ENCODE measurements at places on chromosomes 4 and X. TPM values are rescaled to one million over a fixed set of nuclear protein-coding genes. Genes with fewer than 3 reads are reported as not detected.

Gene RBMXL3
- total RNA-seq, result not detected

Gene ERAS
- total RNA-seq, result not detected

Gene DKK2
- total RNA-seq, result not detected

Gene TMEM35A
- not detected for total RNA-seq

Gene RBMX
- 206 TPM for total RNA-seq

Gene NPY1R
- total RNA-seq, result not detected

Gene NDST4
- not detected for total RNA-seq

Gene INTU
- total RNA-seq, result 0.44 TPM

Gene NAA11
- not detected for total RNA-seq

Gene TMPRSS11A
- total RNA-seq, result not detected

Gene FAT1
- total RNA-seq, result 1.5 TPM

Gene STEEP1
- total RNA-seq, result 21.4 TPM

Gene MAGED4
- total RNA-seq, result 12.4 TPM

Gene TRIM2
- total RNA-seq, result 4.4 TPM

Gene EBP
- total RNA-seq, result 46.1 TPM

Gene GAB3
- 26.2 TPM for total RNA-seq

Gene DCHS2
- not detected for total RNA-seq

Gene GNL3L
- total RNA-seq, result 42.8 TPM

Gene COX7B2
- not detected for total RNA-seq

Gene ARR3
- total RNA-seq, result not detected

Gene MGAT4D
- total RNA-seq, result not detected

Gene ZNF732
- total RNA-seq, result not detected

Gene PGAM4
- total RNA-seq, result not detected

Gene EVC2
- total RNA-seq, result 1.1 TPM

Gene POU3F4
- total RNA-seq, result not detected

Gene GABRG1
- not detected for total RNA-seq

Gene NDNF
- total RNA-seq, result 0.41 TPM

Gene HMGN5
- 3.3 TPM for total RNA-seq

Gene RS1
- total RNA-seq, result not detected

Gene YTHDC1
- total RNA-seq, result 228 TPM

Gene KCNE5
- total RNA-seq, result not detected

Gene PAGE5
- total RNA-seq, result not detected

Gene CXCL6
- not detected for total RNA-seq
